ENCODE measurements at places on chromosomes 13 and 19.

DNA sequence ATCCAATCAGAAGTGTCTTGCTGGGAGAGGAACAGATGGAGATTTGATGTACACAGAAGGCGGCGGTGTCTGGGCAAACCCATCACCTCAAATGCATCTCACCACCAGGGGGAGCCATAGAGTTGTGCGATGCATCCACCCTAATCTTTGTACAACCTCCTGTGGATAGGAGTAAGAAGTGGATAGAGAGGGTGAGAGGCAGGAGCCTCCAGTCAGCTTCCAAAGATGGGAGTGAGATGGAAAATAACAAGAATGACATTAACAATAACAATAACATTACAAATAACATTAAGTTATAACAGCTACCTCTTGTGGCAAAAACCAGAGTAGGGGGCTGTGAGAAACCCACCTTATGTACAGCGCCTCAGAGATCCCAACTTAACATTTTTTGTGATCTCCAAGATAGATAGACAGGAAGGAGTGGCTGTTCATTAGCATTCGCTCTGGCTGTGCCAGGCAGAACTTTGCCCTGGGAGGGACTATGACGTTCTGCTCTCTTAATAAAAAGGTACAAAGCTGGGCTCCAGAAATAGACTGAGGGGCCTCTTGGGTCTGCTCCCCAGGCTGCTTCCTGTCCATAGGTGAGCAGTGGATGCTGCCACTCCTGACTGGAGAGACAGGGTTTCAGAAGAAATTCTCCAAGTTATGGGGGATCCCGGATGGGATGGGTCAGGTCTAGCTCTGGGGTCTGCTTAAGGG is 5.2 kb upstream of the CEACAM18 start:
- peak; percentile 27 for DNase-seq

- DNase-seq = no peak
These were observed 30.3 kb downstream of the RASA3 start for GRCh38 chr13:114102131-114102520.

- no peak for DNase-seq
These were observed 56.8 kb downstream of the DOCK9 start for GRCh38 chr13:98921015-98921580.

GRCh38 chr19:47848823-47849473 is 10.1 kb upstream of the TPRX2 start:
- no peak for DNase-seq

GRCh38 chr19:2032296-2032941 is 16.9 kb upstream of the BTBD2 start:
- peak; percentile 59 for DNase-seq

- DNase-seq = no peak
These were observed 3.3 kb upstream of the TM6SF2 start for GRCh38 chr19:19276386-19276785.

- DNase-seq = no peak
These were observed 118.3 kb upstream of the RNF113B start for GRCh38 chr13:98295371-98295770.

DNA sequence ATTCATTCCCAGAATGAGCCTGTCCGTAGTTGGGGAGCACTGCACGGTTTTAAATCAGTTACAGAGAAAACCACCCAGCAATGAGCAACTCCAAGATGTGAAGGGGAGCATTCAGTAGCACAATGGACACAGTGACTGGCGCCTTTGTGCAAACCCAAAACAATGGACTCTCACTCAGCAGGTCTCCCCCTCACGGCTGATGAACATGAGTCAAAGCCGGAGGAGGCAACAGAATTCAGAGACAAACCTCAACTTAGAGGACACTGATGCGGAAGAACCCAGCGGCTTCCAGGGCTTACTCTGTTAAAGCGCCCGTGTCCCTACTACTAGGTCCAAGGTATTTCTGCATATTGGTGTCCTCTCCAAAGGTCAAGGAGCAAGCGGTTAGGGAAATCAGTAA is 17.7 kb downstream of the PLEKHF1 start:
- DNase-seq = no peak

GRCh38 chr13:52906122-52906903 is 57.9 kb upstream of the PCDH8 start:
- DNase-seq = no peak
